ENCODE measurements at places on chromosomes 11 and 22. TPM values are rescaled to one million over a fixed set of nuclear protein-coding genes. Genes with fewer than 3 reads are reported as not detected.
A peak's percentile ranks its signal among the peaks of the same experiment; 100 is the strongest.

VWCE gene
- 0.77 TPM for total RNA-seq

MS4A1 gene
- total RNA-seq = not detected

OR5AN1 gene
- not detected for total RNA-seq

GCAT gene
- total RNA-seq = 42.7 TPM

RRM1 gene
- total RNA-seq = 28.5 TPM

MS4A15 gene
- total RNA-seq = not detected

DDI1 gene
- total RNA-seq = not detected

DNA sequence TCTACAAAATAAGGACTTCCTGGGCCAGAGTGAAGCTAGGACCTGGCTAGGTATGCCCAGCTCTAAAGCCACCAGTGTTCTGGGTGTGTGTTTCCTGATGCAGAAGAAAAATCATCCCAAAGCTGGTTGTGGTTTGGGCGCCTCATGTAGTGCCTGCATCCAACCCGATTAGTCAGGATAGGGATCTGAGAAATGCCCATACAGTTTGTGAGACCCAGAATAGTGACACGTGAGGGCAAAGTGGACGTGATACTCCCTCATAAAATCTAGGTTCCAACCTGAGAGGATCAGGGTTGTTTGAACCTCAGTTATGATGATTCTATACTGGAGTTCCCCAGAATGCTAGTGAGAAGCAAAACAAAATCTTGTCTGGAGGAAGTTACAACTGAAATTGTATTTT lies 238.4 kb downstream of the TBC1D22A start:
- peaks cover 7% of the 10 kb centered on the region for H3K36me3 ChIP-seq
- DNase-seq = no peak
- H3K4me1 ChIP-seq = peaks cover 21% of the 10 kb centered on the region
- no peaks in the 10 kb centered on the region for H3K27me3 ChIP-seq
- no peak overlapping the region for H3K27ac ChIP-seq

DNA sequence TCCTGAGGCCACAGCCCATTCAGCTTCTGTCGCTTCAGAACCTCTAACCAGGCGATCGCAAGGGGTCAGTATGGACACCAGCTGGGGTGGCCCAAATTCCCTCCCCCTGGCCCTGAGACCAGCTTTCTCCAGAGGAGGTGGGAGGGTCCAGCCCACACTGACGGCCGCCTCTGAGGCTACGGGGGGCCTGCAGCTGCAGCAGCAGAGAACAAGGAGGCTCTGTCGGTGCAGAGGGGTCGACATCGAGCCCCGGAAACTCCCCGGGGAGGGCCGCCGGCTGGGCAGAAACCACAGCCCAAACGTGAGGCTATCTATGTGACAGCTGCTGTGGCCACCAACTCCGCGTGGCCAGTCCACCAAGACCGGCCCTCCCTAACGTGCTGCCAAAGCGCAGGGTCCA lies 40.8 kb downstream of the ELFN2 start:
- DNase-seq = no peak
- no peak overlapping the region for H3K27ac ChIP-seq
- H3K4me1 ChIP-seq = no peaks in the 10 kb centered on the region
- H3K27me3 ChIP-seq = peaks cover 76% of the 10 kb centered on the region
- no peaks in the 10 kb centered on the region for H3K36me3 ChIP-seq
- no peak overlapping the region for H3K4me3 ChIP-seq

DNA sequence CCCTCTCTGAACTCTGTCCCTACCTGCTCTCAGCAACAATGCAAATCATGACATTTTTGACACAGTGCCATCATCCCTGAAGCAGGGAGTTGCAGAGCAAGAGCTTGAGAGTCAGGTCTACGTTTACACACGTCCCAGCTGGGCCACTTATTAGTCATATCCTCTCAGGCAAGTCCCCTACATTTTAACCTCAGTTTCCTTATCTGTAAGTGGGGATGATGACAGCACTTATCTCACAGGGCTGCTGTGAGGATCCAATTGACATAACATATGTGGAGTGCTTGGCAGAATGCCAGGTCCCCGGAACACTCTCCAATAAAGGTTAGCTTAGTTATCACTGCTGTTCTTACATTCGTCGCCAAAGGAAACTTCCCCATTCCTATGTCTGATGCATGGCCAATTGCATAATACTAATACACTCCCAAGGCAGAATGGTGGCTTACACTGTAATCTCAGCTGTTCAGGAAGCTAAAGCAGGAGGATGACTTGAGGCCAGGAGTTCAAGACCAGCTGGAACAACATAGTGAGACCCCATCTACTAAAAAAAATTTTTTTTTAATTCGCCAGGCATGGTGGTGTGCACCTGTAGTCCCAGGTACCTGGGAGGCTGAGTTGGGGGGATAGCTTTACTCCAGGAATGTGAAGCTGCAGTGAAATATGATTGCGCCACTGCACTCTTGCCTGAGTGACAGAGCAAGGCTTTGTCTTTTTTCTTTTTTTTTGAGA lies 16.6 kb downstream of the ASCC2 start:
- DNase-seq = peak; percentile 90
- no peak overlapping the region for H3K4me3 ChIP-seq
- H3K4me1 ChIP-seq = peaks cover 50% of the 10 kb centered on the region
- H3K36me3 ChIP-seq = peaks cover 59% of the 10 kb centered on the region

DNA sequence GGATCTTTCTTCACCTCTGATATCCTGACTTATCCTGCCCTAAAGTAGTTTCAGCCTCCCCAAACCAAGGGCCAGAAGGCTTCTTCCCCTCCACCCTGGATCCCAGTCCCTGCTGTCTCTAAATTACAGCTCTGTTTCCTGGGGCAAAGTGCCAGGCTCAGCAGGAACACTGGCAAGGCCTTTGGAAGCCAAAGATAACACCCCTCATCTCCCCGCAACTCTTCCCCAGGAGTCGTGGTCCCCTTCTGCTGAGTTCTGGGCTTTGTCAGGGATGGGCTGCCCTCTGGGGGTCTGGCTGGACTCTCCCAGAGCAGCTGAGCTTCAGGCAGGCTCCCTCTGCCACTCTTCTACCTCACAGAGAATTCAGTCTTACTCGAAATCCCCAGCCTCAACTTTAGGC lies 53.8 kb upstream of the AMPD3 start:
- no peak for DNase-seq
- peak overlapping the region; percentile 34 for H3K27ac ChIP-seq
- H3K4me3 ChIP-seq = no peak overlapping the region
- H3K27me3 ChIP-seq = no peaks in the 10 kb centered on the region
- H3K36me3 ChIP-seq = no peaks in the 10 kb centered on the region

- no peak for DNase-seq
- H3K36me3 ChIP-seq = peaks cover 3% of the 10 kb centered on the region
- H3K27ac ChIP-seq = no peak overlapping the region
- H3K4me1 ChIP-seq = no peaks in the 10 kb centered on the region
- H3K4me3 ChIP-seq = no peak overlapping the region
Measured at GRCh38 chr11:35494957-35495490, 30.4 kb downstream of the PAMR1 start.

DNA sequence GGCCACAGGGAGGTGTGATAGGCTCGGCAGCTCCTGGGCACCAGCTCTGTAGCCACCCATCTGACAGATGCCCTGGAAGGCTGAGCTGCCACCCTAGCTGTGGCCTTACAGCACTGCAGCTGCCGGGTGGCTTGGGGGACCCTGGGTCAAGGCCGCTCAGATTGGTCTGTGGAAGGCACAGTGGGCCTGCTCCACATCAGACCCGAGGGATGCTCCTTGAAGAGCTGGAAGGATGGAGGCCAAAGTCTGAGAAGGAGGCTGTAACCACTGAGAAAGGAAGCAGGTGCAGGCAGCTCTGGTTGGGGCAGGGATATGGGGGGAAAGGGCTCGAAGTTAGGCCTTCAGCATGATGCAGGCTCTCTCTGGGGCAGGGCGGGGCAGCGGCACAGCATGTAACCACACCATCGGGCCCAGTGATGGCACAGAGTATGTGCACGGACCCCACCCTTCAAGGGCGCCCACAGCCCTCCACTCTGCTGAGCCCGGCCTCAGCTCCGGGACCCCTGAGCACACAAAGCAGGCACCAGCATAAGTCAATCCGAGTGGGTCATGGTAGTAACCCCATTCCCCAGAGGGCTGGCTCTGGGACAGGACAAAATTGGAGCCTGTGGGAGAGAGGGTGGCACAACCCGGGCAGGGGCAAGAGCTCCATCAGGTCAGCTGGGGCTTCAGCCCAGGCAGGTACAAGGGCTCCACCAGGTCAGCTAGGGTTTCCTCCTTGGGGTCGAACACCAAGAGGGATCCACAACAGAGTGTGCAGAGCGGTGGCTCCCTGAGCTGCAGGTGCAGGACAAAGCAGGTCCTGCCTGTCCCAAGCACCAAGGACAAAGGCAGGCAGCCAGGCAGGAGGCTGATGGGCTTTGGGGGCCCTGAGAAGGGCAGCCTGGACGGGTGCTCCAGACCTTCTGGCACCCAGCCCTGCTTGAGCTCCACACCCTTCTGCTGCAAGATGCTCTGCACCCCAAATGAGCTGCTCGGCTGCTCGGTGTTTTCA lies 1511.1 kb downstream of the BRD1 start:
- no peak overlapping the region for H3K4me3 ChIP-seq
- H3K27ac ChIP-seq = no peak overlapping the region
- no peak for DNase-seq
- H3K36me3 ChIP-seq = no peaks in the 10 kb centered on the region

DNA sequence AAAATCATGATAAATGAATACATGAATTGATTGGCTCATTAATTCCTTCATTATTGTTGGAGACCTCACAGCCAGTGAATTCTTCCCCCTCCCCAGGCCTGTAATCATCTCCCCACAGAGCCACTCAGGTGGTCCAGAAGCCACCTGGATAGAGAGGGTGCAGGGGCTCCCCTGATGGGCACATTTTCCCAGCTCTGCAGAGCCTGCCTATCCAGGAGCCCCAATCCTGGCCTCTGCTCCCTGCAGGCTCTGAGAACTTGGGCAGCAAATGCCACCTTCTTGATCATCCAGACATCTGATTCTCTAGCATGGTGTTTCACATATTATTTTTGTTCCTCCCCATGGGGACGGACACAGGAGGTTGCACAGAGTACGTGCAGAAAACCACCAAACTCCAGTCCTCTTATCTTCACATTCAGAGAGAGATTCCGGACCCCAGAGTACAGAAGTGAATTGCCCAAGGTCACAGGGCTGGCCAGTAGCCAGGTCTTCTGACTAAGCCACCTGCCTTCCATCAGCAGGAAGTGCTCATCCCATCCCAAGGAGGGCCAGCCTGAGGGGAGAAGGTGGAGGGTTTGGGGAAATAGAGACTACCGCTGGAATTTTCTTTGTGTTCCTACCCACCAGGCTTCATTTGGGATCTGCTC lies 348.0 kb downstream of the BUD13 start:
- no peaks in the 10 kb centered on the region for H3K36me3 ChIP-seq
- peaks cover 15% of the 10 kb centered on the region for H3K4me1 ChIP-seq
- no peak for DNase-seq

- peak overlapping the region; percentile 91 for H3K27ac ChIP-seq
- peaks cover 73% of the 10 kb centered on the region for H3K4me1 ChIP-seq
- peak overlapping the region; percentile 82 for H3K4me3 ChIP-seq
- DNase-seq = no peak
- H3K36me3 ChIP-seq = no peaks in the 10 kb centered on the region
Measured at GRCh38 chr11:10308201-10308954, 3.5 kb downstream of the ADM start.

GRCh38 chr22:27749597-27750225 lies 51.8 kb downstream of the MN1 start:
- DNase-seq = no peak
- H3K27me3 ChIP-seq = no peaks in the 10 kb centered on the region
- peaks cover 54% of the 10 kb centered on the region for H3K4me1 ChIP-seq
- peak overlapping the region; percentile 72 for H3K27ac ChIP-seq

DNA sequence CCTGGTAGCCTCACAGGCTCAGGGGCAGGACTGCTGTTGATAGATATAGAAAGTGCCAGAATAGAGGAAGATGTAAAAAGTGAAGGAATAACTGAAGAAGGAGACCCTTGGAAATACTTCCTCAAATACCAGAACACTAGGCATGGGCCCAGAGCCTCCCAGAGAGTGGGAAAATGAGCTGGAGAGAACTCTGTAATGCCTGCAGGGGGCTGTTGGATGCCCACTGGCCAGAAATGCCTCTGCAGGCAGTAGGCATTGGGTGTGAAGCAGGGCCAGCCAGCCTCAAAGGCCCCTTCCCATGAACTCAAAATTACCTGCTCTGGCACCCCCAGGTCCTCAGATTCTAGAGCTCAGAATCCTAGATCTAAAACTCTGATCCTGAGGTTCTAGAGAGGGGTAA lies 15.1 kb downstream of the P2RY2 start:
- H3K27me3 ChIP-seq = no peaks in the 10 kb centered on the region
- peaks cover 8% of the 10 kb centered on the region for H3K36me3 ChIP-seq
- DNase-seq = no peak

- no peak for DNase-seq
- no peaks in the 10 kb centered on the region for H3K27me3 ChIP-seq
- H3K4me1 ChIP-seq = no peaks in the 10 kb centered on the region
- no peaks in the 10 kb centered on the region for H3K36me3 ChIP-seq
- H3K4me3 ChIP-seq = no peak overlapping the region
Measured at GRCh38 chr11:129546266-129546665, 170.6 kb downstream of the BARX2 start.

GRCh38 chr11:74751303-74751702 lies 2.7 kb downstream of the RNF169 start:
- H3K4me3 ChIP-seq = no peak overlapping the region
- H3K36me3 ChIP-seq = no peaks in the 10 kb centered on the region
- DNase-seq = no peak
- no peak overlapping the region for H3K27ac ChIP-seq
- H3K4me1 ChIP-seq = peaks cover 69% of the 10 kb centered on the region

DNA sequence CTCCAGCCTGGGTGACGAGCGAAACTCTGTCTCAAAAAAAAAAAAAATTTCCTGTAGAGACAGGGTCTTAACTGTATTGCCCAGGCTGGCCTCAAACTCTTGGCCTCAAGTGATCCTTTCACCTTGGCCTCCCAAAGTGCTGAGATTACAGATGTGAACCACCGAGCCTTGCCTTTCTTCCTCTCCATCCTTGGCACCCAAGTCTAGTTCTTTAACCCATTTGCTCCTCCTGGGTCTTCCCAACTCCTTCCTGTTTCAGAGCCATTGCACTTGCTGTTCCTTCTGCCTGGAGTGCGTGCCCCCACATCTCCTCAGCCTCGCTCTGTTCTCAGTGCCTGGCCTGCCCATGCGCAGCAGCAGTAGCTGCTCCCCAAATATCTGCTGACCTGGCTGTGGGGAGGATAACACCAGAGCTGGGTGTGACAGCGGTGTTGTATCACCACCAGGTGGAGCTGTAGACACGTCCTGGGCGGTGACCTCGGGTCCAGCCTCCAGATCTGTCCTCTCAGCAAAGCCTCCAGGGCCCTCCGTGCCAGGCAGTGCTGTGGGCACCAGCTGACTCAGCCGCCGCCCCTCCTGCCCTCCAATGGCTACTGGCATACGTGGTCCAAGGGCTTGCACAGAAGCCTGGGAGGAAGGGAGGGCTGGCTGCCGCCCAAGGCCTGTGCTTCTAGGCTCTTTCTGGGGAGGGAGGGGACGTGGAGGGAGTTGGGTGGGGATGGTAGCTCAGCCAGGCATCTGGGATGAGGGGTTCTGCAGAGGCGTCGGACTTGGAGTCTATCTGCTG lies 22.0 kb downstream of the TEF start:
- H3K27ac ChIP-seq = peak overlapping the region; percentile 87
- H3K4me3 ChIP-seq = no peak overlapping the region
- peak; percentile 91 for DNase-seq
- no peaks in the 10 kb centered on the region for H3K27me3 ChIP-seq
- H3K4me1 ChIP-seq = peaks cover 34% of the 10 kb centered on the region

GRCh38 chr22:36580371-36580770 lies 51.4 kb upstream of the EIF3D start:
- no peak overlapping the region for H3K27ac ChIP-seq
- H3K36me3 ChIP-seq = no peaks in the 10 kb centered on the region
- H3K4me1 ChIP-seq = no peaks in the 10 kb centered on the region
- no peak for DNase-seq
- H3K27me3 ChIP-seq = peaks cover 78% of the 10 kb centered on the region
- no peak overlapping the region for H3K4me3 ChIP-seq
